ENCODE measurements at places on chromosomes 6 and 20.
A peak's percentile ranks its signal among the peaks of the same experiment; 100 is the strongest.

DNA sequence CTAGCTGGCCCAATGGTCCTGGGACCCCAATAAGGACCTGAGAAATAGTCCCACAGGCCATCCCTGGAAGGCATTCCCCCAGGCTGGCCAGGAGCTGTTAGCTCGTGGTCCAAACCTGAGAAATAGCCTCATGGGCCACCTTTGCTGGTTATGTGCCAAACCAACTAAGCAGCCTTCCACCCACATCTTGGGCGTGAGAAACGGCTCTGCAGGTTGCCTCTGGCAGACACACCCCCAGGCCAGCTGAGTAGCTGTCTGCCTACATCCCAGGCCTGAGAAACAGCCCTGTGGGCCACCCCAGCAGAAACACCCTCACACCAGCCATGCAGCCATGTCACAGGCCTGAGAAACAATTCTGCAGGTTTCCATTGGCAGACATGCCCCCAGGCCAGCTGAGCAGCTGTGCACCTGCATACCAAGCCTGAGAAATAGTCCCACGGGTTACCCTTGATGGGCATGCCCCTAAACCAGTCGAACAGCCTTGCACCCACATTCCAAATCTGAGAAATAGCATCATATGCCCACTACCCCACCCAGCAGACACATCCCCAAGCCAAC is 567.8 kb upstream of the ID4 start:
- no peak for DNase-seq

DNA sequence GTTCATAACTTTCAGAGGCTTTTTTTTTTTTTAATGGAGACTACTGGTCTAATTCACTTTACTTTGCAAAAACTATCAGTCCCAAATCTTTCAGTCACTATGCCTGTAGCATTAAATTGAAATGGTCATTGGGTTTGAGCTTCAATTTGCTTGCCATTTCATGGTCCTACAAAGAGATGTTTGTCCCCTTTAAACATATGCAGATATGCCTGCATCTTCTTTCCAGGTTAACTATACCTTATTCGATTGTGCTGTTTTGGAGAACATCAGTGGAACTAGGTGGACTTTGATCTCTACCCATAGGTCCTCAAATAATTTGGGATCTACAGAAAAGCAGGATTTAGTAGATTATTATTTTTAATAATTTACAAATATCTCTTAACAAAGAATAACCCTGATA is 4.6 kb downstream of the POU3F2 start:
- no peak for DNase-seq

DNA sequence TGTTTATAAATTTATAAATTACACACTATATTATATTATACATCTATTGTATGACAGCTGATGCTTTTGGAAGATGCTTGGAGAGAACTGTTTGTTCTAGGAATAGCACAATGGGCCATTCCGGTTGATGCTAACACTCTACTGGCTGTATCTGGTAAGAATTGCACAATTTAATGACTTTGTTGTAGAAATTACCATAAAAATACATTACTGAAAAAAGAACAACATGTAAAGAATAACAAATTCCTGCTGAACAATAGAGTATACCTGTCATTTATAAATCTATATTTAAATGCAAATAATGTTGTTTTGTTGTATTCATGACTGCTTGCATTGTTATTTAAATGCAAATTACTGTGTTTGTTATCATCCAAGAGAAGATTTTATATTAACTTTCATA is 14.4 kb downstream of the NR2E1 start:
- DNase-seq: no peak

DNA sequence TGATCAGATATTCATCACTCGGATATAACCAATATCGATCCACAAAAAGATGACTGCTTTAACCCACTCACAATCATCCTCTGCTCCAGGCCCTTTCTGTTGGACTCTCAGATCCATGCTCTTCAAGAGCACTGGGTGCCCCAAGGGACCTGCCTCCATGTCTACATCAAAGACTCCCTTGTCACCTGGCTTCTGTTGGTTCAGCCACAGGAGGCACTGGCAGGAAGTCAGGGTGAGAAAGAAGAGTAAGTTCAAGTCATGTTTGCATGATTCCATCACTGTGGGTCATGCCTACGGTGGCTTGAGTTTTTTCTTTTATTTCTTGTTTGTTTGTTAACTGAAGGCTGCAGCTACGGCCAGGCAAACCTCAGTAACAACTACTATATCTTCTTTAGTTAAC is 243.3 kb downstream of the ADGRG6 start:
- no peak for DNase-seq

GRCh38 chr6:109669811-109670210 is 21.2 kb downstream of the AK9 start:
- DNase-seq: no peak

- peak; percentile 61 for DNase-seq
These were observed 3.5 kb downstream of the GNMT start for GRCh38 chr6:42963855-42964605.

GRCh38 chr6:135195522-135195921 is 14.4 kb downstream of the MYB start:
- DNase-seq: no peak

DNA sequence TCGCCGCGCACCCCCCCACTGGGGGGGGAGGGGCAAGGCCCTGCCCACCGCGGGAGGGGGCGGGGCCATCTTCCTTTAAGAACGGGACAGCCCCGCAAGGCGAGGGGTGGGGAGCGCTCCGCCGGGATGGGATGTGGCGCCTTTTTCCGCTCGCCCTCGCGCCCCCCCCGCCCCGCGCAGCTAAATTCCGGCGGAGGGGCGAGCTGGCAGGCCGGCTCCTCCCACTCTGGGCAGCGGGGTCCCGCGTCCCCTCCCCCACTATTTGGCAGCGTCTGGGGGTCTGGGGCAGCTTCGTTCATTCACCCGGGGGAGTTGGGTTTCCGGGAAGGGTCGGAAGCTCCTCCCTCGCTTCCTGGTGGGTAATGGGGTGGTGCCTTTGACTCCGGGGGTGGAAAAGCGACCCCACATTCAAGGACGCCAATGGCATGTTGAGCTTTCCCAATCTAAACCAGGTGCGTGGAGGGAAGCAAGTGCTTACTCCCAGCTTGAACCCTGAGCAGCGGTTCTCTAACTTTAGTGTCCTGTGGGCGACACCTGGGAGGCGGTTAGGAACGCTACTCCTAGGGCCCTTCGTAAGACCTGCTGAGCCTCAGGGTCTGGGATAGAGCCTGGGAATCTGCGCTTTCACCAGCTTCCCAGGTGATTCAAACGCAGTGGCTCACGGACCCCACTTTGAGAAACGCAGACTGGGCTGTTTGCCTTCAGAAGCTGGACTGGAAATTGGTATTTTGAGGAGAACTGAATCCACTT is 927 bp downstream of the ASXL1 start:
- peak; percentile 75 for DNase-seq

DNA sequence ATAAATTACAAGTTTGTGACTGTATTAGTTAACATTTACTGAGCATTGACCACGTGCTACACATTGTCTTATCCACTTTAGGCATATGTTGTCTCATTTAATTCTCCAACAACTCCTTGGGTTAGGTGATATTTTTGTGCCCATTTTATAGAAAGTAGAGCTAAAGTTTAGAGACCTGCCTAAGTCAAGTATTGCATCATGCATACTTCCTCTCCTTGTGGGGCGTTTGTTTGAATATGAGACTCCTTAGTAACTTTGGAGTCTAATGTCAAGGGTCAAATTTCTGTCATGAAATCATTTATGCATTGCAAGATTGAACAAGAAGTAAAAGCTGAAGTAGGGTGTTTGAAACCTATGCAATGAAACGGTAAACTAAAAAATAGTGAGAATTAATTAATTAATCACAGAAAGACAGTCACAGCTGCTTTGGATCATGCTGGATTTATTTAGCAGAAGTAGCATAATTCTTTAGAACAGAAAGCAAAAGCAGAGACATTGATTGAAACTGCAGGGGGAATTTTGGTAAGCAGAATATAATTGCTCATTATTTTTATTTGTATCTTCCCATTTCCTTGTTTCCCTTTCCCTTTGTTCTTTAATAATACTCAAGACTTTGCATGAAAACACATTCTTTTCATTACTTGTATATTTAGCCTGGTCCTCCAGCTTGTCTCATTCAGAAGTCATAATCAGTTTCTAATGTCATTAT is 1374.4 kb upstream of the GJE1 start:
- DNase-seq: no peak

GRCh38 chr20:38386004-38386403 is 39.7 kb downstream of the LBP start:
- DNase-seq: no peak

GRCh38 chr6:135955099-135955498 is 103.6 kb downstream of the PDE7B start:
- no peak for DNase-seq

GRCh38 chr6:85368631-85369030 is 81.3 kb upstream of the NT5E start:
- DNase-seq: no peak

- DNase-seq: no peak
These were observed 113.9 kb downstream of the PRDM1 start for GRCh38 chr6:106199998-106200397.

DNA sequence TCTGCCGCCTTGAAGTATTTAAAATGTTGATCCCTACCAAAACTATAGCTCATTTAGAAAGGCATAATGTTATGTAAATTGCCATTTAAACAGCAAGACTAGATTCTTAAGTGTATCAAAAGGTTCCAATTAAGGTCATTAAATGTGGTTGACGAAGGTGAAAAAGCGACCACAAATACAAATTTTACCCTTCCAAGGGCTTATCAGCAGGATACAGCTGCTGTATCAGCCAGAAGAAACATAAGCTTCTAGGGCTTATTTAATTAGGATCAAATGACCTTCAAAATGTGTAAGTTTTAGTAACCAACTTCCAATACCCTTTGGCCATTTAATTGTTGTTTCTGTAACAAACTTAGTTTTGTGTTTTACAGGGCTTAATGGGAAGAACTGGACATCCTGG is 139.9 kb downstream of the COL9A1 start:
- no peak for DNase-seq

DNA sequence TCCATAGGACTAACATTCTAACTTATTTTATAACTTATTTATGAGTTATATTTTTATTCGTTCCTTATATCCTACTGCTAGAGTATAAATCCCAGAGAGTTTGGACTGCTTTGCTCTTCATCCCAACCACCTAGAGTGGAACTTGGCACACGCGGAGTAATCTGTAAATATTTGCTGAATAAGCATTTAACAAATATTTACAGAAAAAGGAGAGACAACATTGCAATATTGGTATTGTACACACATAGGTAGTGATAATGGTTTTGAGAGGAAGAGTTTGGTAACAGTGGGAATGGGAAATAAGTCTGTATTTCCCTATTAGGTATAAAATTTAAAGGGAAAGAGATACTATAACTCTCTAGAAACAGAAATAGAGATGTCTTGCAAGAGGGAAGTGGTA is 634.8 kb upstream of the CITED2 start:
- no peak for DNase-seq

- no peak for DNase-seq
These were observed 111.4 kb upstream of the EMILIN3 start for GRCh38 chr20:41478026-41478425.
